ENCODE measurements at places on chromosomes 7 and 10. TPM values are rescaled to one million over a fixed set of nuclear protein-coding genes. Genes with fewer than 3 reads are reported as not detected.

The TUBAL3 gene
- not detected for total RNA-seq

The GRID2IP gene
- total RNA-seq, result 0.14 TPM

The PRRT4 gene
- 2.2 TPM for total RNA-seq

The OR2F1 gene
- not detected for total RNA-seq

The TRIM50 gene
- total RNA-seq, result not detected

The LIPK gene
- total RNA-seq, result not detected

The PRSS1 gene
- total RNA-seq, result 5.1 TPM

The SH2D4B gene
- total RNA-seq, result 0.92 TPM

The KCNH2 gene
- not detected for total RNA-seq

The NODAL gene
- not detected for total RNA-seq

The OR6V1 gene
- total RNA-seq, result not detected

DNA sequence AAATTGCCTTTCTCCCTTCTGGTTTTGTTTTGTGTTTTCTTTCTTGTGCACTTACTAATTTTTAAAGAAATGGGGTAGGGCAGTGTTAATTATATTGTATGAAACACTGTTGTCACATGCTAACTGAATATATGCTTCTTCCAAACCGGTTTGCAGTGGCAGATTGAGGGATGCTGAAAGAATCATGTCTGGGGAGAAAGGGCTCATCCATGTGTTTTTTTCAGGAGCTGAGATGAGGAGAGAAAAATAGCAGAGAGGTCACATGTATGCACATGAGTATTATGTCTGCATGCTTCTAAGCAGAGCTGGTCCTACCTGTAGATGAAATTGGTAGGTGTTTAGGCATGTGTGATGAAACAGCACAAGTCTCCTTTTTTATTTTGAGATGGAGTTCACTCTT, 17.0 kb downstream of the SORCS3 start:
- DNase-seq, result no peak

DNA sequence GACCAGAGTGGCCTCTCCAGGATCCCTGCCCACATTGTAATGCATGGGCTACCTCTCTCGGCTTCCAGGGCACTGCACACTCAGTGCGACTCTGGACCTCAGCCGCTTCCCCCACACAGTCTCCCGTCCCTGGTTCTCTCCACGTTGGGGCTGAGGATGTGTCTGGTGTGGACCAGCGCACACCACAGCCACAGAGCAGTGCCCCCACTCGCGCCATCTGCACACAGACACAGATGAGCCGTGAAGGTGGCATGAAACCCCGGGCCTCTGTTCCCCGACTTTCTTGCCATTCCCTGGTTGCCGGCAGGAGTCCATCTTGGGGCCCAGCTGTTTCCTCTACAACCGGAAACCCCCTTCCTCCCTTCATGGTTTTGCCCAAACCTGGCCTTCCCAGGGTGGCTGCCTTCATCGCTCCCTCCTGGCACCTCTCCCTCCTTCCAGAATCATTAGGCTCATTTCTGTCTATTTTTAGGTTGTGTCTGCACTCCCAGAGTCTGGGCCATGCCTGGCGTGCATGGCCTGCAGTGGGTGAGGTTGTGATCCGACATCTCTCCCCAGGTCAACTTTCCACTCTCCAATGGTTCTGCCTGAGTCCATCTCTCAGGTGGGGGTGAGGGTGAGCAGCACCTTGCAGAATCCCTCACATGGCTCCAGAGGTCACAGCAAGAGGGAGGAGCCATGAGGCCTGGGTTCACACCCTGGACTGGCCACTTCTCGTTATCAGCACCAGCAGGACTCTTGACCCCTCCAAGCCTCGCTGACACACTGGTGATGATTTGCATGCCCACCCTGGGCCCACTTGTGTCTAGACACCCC, 10.1 kb downstream of the RASGEF1A start:
- no peak for DNase-seq

DNA sequence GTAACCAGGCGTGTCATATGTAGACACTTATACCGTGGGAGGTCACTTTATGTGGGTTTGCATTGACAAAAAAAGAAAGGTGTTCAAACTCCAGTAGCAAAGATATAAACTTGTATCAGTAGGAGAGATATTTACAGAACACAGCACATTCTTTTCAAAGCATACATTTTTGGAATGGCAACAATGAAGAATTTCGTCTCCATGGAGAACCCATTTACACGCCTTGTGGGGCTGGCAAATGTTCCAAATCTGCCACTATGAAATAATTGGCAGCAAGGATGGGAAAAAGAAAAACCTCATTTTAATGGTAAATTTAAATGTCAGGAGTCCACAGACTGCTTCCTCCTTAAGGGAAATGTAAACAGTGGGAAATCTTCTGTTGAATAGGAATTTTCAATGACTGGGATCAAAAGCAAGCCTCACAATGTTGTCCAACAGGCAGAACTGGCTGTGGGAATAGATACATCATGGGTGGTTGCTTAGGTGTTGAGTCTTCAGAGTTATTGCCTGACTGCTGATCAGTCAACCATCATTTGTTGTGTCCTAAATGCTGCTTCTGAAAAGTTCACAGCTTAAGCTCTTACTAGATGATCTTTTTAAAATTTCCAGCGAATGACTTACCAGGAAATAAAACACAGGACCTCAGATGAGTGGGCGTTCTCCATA, 256.6 kb upstream of the SEMA3C start:
- DNase-seq, result no peak

DNA sequence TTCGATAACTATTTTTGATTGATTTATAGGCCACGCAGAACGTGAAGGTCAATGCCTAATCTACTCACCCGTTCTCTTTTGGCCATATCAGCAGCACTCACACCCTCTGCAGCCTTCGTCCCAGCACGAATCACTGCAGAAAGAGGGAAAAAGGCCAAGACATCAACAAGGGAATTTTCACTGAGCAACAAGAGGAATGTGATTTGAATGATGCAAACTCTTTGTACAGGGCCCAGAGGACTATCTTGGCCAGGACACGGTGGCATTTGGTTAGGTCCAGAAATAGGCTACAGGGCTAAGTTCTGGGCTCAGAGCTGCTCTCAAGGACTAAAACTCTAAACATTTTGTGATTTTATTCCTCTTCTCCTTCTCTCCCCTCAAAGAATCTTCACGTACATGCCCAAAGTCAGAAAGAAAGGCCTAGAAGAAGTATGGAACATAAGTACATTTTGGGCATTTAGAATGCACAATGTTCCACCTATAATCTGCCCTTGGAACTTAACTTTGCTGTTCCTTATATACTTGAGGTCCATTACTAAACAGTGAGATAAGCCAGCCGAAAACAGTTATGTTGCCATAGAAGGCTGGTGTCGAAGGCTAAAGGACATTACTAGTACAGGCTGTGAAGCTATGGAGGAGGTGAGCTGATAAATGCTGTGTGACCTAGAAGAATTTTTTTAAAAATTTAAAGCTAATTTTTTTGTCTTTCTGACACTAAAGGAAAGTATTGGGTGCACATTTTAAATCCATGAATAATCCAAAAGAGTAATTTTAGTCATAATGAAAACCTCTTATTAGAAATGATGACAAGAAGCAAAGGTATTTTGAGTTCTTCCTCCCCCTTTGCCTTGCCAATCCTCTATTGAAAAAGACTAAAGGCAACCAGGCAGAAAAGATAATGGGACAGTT, 20.0 kb downstream of the RBM28 start:
- no peak for DNase-seq

GRCh38 chr10:58565271-58565670, 52.6 kb downstream of the BICC1 start:
- DNase-seq, result no peak

GRCh38 chr7:90777041-90777440, 180.9 kb downstream of the CDK14 start:
- no peak for DNase-seq

DNA sequence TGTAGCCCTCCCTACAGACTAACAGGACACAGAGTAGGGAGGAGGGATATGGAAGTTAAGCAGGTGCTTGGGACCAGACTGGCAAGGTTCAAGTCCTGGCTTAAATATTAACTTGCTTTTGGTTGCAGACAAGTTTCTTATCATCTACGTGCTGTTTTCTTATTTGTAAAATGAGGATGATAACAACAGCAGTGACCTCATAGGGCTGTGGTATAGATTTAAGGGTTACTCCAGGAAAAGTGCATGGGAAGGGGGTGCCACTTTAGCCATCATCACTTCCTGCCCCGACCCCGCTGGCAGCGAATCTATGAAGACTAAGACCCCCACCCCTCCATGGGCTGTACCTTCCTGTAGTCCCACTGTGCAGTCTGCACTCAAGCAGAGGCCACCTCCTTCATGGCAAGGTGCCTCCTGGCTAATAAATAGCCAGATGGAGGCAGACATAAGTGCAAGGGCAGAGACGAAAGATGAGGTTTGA, 250.2 kb downstream of the COBL start:
- DNase-seq, result no peak

GRCh38 chr7:44390701-44391100, 65.3 kb upstream of the CAMK2B start:
- no peak for DNase-seq

GRCh38 chr7:587767-588166, 68.1 kb upstream of the PDGFA start:
- no peak for DNase-seq

DNA sequence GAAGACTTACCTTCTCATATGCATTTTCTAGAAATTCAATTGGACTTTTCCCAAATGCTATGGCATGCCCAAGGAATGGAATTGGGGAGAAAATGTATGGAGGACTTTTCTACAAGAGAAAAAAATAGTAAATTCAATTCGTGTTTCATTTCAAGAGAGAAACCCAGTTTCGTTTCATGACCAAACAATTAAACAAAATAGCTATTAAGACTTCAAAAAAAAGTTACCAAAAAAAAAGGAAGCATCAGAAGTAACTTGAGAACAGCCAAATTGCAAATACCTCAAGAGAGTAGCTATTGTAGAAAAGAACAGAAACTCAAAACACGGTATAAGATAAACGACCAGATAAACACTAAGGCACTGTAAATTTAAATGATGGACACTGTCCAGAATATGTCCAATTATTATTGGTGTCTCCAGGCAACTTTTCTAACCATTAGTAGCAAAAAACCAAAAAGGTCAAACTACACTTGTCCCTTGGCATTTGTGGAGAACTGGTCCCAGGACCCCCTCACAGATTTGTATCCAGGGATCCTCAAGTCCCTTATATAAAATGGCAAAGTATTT, 2.4 kb downstream of the CYP51A1 start:
- DNase-seq, result no peak

DNA sequence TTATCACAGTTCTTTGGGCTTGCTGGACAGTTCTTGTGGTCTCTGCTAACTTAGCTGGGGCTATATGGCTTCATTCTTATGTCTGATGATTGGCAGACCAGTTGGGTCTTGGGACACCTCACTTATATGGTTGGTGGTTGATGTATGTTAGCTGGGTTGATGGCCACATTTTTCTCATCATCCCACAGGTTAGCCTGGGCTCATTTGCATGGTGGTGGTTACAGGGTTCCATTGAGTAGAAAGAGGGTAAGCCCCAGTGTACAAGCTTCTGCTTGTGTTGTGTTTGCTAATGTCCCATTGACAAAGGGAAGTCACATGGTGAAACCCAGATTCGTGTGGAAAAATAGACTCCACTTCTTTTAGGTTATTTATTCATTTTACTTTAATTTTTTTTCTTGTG, 40.6 kb downstream of the TMEM60 start:
- DNase-seq, result no peak

GRCh38 chr7:14069961-14070360, 80.5 kb upstream of the ETV1 start:
- DNase-seq, result no peak

DNA sequence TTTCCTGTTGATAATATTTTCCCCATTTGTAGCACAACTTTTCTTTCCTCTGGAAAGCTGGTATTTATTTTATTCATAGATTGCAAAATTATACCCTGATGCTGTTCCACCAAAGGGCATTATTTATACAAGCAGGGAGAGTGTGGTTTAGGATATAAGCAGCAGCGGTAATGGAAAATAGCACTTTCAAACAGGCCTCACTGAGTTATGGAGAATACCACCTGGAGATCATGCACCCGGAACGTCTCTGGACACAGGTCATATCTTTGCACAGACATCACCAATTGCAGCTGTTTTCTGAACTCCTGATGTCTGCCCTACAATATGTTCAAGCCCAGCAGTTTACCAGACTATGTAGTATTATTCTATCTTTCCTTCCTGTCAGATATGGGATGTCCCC, 2.0 kb upstream of the CALD1 start:
- DNase-seq, result no peak

GRCh38 chr10:70664702-70665195, 7.6 kb upstream of the ADAMTS14 start:
- no peak for DNase-seq

DNA sequence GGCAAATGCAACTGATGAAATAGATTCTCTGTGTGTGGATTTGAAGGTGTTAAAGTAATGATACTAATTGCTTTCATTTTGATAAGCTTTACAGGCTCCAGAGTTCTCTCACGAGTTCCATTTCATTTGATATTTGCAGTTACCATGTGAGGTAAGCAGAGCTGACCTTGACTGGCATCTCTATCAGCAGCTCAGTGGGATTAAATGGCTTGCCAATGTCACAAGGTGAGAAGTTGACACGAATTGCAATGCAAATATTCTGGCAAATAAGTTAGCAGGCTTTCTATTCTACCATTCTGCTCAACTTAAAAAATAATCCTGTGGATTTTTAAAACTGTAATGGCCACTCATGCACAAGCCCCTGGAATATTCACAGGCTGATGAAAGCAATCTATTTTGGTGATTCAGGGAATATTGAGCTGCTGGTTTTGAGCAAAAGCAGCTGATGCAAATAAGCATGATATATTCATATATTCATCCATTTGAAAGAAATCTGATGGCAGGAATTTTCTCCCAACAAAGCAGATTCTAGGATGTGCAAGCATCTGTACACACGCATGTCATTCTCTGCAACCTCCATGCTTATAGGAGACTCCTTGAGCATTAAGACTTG, 64.5 kb upstream of the ANKRD1 start:
- no peak for DNase-seq

DNA sequence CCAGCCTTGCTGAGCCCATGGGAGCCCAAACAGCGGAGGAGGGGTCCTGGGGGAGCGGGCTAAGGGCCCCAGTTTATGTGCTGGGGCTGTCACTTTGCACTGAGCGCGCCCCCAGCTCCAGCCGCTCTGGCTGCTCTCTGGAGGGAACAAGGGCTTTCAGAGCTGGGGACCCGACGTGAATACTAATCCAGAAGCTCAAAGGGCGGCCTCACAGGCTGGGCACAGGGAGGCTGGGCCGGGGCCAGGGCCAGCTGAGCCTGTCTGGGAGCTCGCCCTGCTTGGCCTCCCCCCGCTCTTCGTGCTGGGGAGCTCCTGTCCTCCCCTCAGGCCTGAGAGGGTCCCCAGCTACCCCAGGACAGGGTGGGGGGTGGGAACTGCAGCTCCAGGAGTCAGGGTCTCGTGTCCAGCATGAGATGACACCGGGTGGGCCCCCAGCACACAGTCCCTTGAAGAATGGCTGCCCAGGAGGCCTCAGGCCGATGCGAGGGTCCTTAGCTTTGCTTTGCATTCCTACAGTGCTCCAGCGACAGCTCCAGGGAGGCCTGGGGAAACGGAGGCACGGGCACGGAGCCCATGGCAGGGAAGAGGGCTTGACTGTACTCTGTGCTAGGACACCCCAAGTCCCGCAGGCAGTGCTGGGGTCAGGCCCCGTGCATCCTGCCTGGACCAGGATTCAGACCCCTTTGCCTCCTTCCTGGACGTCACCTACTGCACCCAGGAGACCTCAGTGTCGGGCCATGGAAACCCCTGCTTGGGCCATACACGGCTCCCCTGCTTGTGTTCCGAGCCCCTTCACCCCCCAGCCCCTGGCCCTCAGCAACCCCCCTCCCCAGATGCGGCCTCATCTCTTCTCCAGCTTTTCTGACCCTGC, 5.8 kb upstream of the AMZ1 start:
- no peak for DNase-seq

- DNase-seq, result no peak
These were observed 385.5 kb upstream of the HPS1 start for GRCh38 chr10:98832196-98832595.
